ENCODE measurements at places on chromosomes 7 and 10.

DNA sequence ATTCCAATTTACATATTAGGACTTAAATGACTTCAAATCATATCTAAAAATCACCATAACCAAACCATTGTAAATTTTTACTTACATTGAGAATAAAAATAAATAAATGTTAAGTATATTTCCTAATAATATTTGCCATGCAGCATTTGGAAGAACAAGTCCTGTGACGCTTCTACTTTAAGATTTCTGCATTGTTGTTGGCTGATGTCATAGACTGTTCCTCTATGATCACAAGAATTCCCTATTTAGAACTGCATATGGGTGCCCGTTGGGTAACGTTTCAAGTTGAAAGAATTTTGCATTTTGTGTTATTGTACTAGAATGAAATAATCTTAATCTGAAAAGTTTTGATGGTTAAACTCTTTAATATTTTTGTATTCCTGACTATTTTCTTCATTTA, 5.1 kb upstream of the ITGB1 start:
- peak; percentile 60 for DNase-seq

DNA sequence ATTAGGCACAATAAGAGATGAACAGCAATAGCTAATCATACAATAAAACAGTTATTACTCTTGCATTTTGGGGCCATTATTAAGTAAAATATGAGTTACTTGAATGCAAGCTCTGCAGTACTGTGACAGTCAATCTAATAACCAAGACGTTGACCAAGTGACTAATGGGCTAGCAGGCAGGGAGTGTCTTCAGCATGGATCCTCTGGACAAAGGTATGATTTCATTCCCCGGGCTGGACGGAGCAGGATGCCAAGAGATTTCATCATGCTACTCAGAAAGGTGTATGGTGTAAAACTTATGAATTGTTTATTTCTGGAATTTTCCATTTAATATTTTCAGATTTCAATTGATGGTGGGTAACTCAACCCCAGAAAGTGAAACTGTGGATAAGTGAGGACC, 80.9 kb downstream of the SHH start:
- peak; percentile 85 for DNase-seq

- no peak for DNase-seq
Measured at GRCh38 chr7:55730197-55730596, 132.4 kb downstream of the SEPTIN14 start.

- peak; percentile 24 for DNase-seq
Measured at GRCh38 chr7:42347616-42348015, 110.6 kb upstream of the GLI3 start.

DNA sequence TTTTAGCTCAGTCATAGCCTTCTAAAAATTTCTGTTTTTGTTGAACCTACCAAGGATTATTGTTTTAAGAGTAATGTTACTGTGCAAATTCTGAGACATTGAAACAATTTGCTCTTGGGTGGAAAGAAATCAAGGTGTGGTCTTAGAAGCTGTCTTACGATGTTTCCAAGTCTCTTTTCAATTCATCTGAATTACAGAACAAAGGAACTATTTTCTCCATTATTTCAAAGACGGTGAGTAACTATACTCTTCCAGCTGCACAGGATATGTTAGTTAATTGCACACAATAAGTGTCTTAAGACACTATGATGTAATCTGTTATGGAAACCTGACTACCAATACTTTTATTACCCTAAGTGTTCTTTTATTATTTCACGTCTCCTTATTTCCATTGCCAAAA, 106.8 kb upstream of the POM121L12 start:
- DNase-seq, result no peak

GRCh38 chr10:65751896-65752295, 1173.9 kb upstream of the LRRTM3 start:
- peak; percentile 65 for DNase-seq

- no peak for DNase-seq
Measured at GRCh38 chr7:73702226-73702625, 17.2 kb downstream of the STX1A start.

- DNase-seq, result no peak
Measured at GRCh38 chr10:9853405-9854355, 1164.0 kb upstream of the CELF2 start.

DNA sequence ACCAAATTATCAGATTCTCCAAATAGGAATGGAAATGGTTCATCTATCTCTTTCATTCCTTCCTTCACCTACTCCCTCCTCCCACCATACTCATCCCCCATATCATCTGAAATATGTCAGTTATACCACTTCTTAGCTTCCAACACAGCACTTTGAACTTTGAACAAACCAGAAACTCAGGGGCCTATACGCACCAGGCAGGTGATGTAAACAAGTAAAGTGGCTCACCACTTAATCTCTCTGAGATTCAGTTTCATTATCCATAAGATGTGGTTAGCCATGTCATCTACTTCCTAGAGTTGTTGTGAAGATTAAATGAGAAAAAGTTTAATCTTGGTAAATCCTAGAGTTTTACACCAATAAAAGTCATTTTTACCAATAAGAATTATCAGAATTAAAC, 65.9 kb upstream of the LRRN3 start:
- no peak for DNase-seq

GRCh38 chr7:511476-512145, 8.0 kb downstream of the PDGFA start:
- DNase-seq, result peak; percentile 86

- no peak for DNase-seq
Measured at GRCh38 chr7:74625446-74625845, 32.1 kb upstream of the GTF2I start.

DNA sequence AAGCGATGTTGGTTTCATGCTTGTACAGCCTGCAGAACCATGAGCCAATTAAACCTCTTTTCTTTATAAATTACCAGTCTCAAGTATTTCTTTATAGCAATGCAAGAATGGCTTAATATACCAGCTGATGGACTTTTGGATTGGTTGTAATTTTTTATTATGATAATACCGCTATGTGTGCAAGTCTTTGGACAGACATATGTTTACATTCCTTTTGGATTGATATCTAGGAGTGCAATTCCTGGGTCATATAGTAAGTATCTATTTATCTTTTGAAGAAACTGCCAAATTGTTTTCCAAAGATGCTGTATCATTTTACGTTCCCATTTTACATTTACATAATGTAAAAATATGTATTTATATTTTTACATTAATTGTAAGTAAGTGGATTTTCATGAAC, 81.2 kb upstream of the PIP4K2A start:
- no peak for DNase-seq

All from mammary epithelial cell (primary cell).